IPS DF 6.9 (cell line): ENCODE measurements at places on chromosomes 5 and 9.

GRCh38 chr5:23440703-23441102 is 66.7 kb upstream of the PRDM9 start:
- DNase-seq = no peak

DNA sequence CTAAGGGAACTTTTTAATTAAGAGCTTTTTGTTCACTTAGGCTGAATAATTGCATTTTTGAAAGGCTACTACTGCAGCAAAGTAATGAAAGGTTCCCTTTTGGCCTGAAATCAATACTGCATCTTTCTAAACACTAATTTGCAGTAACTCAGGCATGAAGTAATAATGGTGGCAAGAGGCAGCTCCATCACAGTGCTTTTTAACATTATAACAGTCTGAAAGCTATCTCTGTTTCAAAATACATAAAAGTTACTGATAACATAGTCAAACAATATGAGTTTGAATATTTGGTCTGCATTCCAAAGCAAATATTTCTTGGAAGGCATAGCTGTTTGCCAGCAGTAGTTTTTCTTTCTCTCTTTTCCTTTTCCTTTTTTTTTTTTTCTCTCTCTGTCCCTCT is 113.4 kb downstream of the FBN2 start:
- DNase-seq = no peak

- no peak for DNase-seq
These were observed 54.0 kb upstream of the LARP1 start for GRCh38 chr5:154701181-154701580.

GRCh38 chr5:116032094-116032517 is at the start of gene ARL14EPL:
TSS of gene ARL14EPL (plus strand) at chr5:116032472. CDS start at chr5:116051466, 18,994 bp downstream.
- DNase-seq = peak; percentile 9

DNA sequence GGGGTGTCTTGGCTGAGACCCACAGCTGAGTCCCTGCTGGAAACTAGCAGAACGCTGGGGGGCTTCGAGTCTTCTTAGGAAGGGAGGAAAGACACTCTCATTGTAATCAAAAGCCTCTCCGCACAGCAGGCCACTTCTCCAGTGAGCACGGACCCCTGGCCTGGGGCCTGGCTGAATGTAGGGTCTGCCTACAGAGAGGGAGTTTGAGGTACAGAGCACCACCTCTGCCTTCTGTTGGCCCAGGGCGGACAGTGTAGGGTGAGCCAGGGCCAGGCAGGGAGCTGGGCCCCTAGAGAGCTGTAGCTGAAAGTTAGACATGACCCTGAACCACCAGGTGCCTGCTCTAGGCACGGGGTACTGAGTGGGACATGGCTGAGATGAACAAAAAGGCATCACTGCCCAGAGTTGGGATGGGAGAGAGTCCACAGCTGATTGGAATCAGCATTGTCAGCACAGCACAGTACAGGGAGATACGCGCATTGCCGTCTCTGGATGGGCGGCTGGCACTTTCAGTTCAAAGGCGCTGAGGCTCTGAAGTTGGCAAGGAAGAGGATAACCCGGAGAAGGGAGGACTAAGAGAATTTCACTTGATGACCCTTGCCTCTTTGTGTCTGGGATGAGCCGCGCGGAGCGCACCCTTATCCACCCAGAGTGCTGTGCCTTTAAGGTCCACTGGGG is 363 bp upstream of the SLC25A48 start:
- no peak for DNase-seq

- no peak for DNase-seq
These were observed 218.4 kb downstream of the SPATA31D1 start for GRCh38 chr9:82206946-82207345.

DNA sequence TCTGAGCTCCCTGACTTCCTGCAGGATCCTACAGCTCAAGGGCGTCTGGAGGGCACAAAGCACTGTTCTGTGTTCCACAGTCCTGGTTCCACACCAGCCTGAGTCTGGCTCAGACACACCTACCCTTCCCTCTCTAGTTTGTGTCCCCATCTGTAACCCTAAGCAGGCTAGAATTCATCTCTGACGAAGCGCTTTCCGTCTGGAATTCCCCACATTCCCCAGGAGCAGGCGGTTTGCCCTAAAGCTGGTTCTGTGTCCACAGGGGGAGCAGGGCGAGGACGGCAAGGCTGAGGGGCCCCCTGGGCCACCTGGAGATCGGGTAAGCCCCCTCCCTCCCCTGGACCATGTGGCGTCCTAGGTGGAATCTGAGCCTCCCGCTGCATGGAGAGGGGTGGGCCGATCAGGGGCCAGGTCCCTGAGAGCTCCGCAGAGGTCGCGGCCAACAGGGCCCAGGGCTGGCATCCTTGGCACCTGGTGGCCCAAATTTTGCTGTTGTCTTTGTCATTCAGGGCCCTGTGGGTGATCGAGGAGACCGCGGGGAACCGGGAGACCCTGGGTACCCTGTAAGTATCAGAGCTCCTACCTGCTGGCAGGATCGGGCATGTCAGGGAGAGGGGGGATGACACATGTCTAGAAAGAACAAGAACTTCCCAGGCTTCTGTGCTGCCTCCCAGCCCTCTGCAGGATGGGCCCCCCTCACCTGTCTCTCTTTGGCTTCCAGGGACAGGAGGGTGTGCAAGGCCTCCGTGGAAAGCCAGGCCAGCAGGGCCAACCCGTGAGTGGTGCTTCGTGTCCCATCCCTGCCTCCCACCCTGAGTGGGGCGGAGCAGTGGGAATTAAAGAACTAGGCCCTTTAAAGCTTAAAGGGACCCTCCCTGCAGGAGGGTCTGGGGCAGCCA is 34.5 kb upstream of the ORM1 start:
- DNase-seq = no peak

GRCh38 chr5:135235551-135236227 is 163.3 kb downstream of the MACROH2A1 start:
- DNase-seq = no peak

GRCh38 chr9:27653957-27654356 is 80.7 kb upstream of the C9orf72 start:
- no peak for DNase-seq

DNA sequence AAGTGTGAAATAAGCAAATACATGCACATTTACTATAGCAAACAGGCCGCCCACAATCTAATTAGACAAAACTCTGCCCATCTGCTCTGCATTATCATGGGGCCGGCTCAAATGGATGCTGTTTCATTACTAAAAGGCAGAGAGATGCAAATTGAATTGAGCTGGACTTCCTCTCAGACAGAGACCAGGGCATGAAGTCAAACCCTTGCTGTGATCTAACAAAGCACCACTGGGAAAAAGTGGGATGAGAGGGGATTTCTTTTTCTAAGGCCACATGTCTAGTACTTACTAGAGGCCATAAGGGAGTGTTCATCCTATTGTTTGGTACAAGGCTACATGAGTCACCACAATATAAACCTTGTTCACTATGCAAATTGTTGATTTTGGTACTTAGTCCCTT is 614.7 kb downstream of the ISL1 start:
- DNase-seq = no peak

- no peak for DNase-seq
These were observed 1635.4 kb upstream of the C9orf72 start for GRCh38 chr9:29208670-29209069.

- DNase-seq = peak; percentile 75
These were observed 616.4 kb upstream of the NUDT12 start for GRCh38 chr5:104178829-104179456.

- no peak for DNase-seq
These were observed 939.4 kb upstream of the DMAC1 start for GRCh38 chr9:8738945-8739344.

- DNase-seq = no peak
These were observed 138.4 kb upstream of the ALDH1B1 start for GRCh38 chr9:38254151-38254550.

GRCh38 chr5:37554938-37555337 is 175.8 kb downstream of the WDR70 start:
- DNase-seq = no peak

GRCh38 chr9:76302947-76303550 is 91.2 kb downstream of the RFK start:
- DNase-seq = no peak

DNA sequence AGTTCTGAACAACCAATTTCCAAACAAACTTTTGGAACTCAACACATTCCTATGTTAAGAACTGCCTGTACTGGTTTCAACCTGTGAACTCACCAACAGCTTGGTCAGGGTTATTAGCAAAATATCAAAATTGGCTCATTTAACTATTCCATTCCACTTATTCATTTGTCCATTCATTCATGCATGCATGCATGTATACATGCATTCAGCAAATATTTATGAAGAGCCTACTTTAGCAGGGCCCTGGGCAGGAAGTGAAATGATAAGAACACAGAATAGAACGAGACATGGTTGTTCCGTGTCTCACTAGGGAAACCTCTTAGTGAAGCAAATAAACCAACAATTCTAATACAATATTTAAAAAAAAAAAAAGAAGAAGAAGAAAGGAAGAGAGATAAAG is 107.4 kb downstream of the GLIS3 start:
- no peak for DNase-seq

DNA sequence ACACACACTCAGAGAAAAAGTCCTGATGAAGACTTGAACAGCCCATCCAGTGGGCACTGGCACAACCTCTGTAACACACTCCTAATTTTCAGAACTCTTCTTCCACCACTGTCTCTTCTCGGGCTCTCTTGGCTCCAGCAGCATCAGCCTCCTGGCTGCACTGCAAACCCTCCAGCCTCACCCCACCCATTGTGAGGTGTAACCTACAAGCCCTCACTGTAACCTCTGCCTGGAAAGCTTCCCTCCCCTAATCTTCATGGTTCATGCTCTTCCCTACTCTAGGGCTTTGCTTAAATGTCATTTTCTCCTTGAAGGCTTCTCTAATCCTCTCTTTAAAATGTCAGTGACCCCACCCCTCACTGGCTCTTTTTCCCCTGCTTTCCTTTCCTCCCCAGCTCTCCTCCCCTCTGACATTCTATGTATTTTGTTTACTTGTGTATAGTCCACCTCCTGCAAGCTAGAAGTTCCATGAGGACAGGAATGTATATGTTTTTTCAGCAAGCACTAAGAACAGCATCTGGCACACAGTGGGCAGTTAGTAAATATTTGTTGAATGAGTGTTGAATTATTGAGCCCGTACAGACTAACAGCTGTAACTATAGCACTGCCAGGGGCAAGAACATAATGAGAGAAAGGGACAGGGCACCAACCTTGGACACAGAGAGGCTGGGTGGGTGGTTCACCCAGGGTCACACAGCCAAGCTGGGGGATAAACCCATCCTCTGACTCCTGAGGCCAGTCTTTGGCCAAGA is 76.4 kb downstream of the ESM1 start:
- no peak for DNase-seq

DNA sequence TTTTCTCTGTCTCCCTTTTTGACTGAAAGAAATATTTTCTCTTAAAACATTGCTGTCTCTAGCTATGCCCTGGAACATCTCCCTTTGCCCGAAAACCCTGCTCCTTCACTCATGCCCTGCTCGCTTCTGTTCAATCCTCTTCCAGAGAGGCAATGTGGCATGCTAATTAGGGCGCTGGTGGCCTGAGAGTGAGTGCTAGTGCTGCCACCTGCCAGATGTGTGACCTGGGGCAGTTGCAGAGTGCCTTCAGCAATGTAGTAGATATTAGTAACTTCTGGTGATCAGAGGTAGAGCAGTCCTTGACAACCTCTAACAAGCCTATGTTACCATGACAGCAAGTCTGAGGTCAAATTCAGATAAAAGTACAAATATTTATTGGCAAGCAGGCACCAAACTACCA is 119.5 kb upstream of the OSMR start:
- DNase-seq = no peak

DNA sequence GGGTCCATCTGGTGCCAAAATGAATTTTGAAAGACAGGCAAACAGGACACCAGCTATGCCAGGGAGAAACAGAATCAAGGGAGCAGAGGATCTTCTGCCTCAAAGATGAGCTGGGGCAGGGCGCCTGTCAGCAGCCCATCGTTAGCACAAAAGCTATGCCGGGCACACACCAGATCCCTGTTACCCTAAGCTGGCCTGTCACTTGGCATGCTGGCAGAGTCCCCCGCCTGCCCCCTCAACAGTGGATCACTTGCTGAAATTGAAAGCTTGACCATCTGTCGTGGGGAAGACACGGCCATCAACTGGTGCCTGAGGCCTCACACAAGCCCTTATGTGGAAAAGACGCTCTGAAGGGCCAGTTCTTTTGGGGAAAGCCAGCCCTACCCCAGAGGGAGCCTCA is 256.4 kb downstream of the EBF1 start:
- DNase-seq = no peak

GRCh38 chr9:650362-650761 is 191.1 kb upstream of the DMRT1 start:
- no peak for DNase-seq

GRCh38 chr5:178375348-178375747 is 142.7 kb upstream of the PHYKPL start:
- no peak for DNase-seq

DNA sequence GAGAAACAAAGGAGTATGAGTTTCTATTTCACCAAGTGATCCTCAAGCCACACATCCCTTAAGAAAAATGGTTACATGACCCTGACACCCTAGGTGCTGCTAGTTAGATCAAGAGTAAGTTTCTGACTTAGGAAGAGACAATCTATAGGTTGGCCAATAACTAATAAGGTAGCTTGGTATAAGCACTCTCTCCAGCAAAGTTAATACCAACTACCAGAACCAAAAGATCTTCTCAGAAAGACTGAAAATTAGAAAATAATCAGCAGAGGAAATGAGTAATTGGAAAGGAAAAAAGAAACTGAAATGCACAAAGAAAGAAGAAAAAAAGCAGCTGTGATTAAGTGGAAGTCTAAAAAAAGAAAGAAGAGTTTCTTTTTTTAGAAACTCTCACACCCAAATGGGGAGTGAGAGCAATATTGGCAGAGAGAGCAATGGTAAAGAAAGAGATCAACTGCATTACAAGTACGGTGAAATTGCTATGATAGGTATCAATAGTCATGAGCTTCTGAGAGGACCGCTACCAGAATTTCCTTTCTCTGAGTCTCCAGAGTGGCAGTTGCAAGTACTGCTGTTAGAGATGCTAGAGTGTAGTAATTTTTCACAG is 195.5 kb downstream of the TMEM167A start:
- no peak for DNase-seq

GRCh38 chr9:757246-757881 is 84.1 kb upstream of the DMRT1 start:
- DNase-seq = peak; percentile 37

DNA sequence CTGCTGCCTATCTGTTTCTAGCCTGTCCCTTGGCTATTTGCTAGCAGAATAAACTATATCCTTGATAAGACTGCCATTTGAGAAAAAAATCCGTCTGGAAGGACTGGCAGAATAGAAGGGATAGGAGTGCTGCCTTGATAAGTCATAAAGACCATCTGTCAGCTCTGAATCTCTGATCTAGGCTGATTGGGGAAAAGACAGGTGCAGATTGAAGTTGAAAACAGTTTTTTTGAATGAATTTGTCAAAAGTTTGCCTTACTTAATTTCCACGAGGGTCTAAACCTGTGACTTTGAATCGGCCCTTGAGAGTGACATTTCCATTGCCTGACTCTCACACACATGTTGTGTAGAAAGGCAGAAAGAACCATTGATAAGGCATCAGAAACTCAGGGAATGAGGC is 218.6 kb downstream of the MAN2A1 start:
- DNase-seq = no peak
